Sigmoid colon (tissue), 7 donors: ENCODE measurements at places on chromosomes 6 and 20. TPM values are rescaled to one million over a fixed set of nuclear protein-coding genes. Genes with fewer than 3 reads are reported as not detected.

GRCh38 chr6:53010504-53010903, 15.4 kb upstream of the GSTA4 start:
- DNase-seq, result no peak

WFDC10B gene
- total RNA-seq, result not detected

DNA sequence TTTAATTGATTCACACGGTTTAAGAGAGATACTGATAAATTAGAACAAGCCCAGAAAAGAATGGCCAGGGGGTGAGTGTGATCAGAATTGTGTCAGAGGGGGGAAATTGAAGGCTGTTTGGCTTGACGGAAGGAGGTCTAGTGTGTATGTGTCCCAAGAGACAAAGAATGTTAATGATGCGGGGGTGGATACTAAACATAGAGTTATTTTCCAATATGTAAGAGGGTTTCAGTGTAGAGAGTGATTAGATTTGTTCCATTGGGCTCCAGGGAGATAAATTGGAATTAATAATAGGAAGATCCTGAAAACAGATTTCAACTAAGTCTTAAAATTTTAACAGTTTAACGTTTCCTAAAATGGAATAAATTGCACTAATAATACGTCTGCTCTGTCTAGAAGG, 38.1 kb upstream of the UTRN start:
- no peak for DNase-seq

GRCh38 chr6:39561536-39562266, 163.5 kb downstream of the KIF6 start:
- DNase-seq, result no peak

GRCh38 chr6:12804952-12805645, 88.5 kb downstream of the PHACTR1 start:
- DNase-seq, result no peak

DNA sequence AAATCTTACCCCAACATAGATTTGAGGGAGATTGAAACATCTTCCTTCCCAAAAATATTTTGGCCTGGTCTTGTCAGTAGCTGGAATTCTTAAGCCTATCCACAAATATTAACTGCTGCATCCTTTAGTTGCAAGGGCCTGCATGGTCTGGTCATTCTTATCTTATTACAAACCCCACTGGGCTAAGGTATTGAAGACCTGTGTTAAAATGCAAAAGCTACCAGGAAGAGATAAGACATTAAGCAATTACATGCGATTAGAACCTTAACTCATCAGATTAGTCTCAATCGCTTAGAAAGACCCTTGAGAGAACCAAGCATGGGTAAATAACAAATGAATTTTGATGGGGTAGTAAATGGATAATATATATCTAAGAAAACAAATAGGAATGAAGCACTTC, 426.6 kb downstream of the FRK start:
- DNase-seq, result no peak

IMPG1 gene
- not detected for total RNA-seq

DNA sequence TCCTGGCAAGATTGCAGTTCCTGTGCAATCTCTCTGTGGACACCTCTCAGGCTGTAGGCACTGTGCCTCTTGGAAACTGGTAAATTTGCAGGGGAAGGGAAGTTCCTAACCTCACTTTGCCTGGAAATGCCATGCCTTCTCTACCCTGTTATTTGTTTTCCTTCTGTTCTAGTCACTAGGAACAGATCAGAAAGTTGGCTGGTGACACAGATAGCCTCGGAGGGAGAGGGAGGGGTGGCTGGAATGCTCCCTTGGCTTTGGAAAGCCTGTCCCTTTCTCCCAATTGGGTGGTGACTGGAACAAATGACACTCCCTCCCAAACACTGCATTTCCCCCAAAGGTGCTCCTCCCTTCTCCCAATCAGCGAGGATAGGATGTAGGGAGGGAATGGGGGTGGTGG, 131.5 kb upstream of the F13A1 start:
- no peak for DNase-seq

BEND3 gene
- 1.9 TPM for total RNA-seq

GRCh38 chr20:10978713-10979112, 304.9 kb upstream of the JAG1 start:
- DNase-seq, result no peak

- DNase-seq, result peak; percentile 21
Observed at GRCh38 chr6:170221753-170222400, 69.0 kb downstream of the DLL1 start.

- DNase-seq, result no peak
Observed at GRCh38 chr20:39378776-39379175, 416.6 kb downstream of the DHX35 start.

ULBP3 gene
- total RNA-seq, result not detected

AGER gene
- total RNA-seq, result 7.9 TPM

DNA sequence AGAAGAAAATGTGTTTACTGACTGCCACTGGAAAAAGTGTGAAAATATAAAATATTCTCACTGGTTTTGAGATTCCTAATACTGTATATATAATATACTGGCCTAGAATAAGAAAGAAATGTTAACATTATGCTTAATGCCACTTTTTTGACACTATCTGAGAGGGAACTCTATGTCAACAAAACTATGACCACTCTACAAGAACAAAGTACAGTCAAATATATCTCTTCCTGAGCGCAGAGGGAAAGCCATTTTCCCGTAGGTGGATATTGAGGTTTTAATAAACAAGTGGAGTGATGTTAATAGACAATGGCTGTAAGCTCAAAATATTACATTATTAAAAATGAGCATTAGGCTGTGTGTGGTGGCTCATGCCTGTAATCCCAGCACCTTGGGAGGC, 24.9 kb downstream of the LYRM4 start:
- no peak for DNase-seq

- no peak for DNase-seq
Observed at GRCh38 chr6:159170333-159170672, 1.1 kb downstream of the FNDC1 start.

SPATS1 gene
- total RNA-seq, result not detected

GRCh38 chr20:35941620-35942019, 12.7 kb downstream of the SCAND1 start:
- DNase-seq, result no peak

- DNase-seq, result no peak
Observed at GRCh38 chr6:49551078-49551865, 804 bp downstream of the C6orf141 start.

SAMD5 gene
- total RNA-seq, result 0.68 TPM

- DNase-seq, result no peak
Observed at GRCh38 chr6:55011034-55011433, 163.3 kb upstream of the HCRTR2 start.

SLC29A1 gene
- total RNA-seq, result 147 TPM

GRCh38 chr6:139944131-139944530, 569.7 kb upstream of the CITED2 start:
- DNase-seq, result no peak

DNA sequence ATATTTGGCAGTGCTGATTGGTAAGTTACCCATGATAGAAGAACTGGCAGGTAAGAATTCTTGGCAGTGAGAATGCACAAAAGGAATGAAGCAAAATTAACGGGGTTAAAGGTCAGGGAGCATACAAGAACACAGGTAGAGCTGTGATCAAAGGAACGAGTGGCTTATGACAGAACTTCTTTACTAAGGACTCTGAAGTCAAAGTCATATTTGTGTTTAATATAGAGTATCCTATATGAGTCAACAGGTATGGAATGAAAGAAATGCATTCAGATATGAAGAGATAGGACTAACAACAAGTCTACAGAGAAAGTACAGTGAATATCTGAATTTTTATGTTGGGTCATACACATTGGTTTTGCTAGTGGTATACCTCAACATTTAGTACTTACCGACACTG, 209.0 kb upstream of the CITED2 start:
- DNase-seq, result no peak

- no peak for DNase-seq
Observed at GRCh38 chr6:15086348-15087158, 159.3 kb upstream of the JARID2 start.

DEFB113 gene
- total RNA-seq, result not detected

PGC gene
- total RNA-seq, result not detected

- DNase-seq, result no peak
Observed at GRCh38 chr6:168315596-168315995, 4.0 kb downstream of the DACT2 start.

SAPCD1 gene
- total RNA-seq, result 1.8 TPM

GRCh38 chr20:51563486-51564332, 21.2 kb upstream of the NFATC2 start:
- DNase-seq, result peak; percentile 86

CCN2 gene
- total RNA-seq, result 43.5 TPM

GRCh38 chr20:33640287-33640686, 21.8 kb upstream of the C20orf144 start:
- DNase-seq, result no peak

LHFPL5 gene
- total RNA-seq, result not detected

GRCh38 chr6:133390168-133390567, 149.0 kb downstream of the EYA4 start:
- no peak for DNase-seq

DNA sequence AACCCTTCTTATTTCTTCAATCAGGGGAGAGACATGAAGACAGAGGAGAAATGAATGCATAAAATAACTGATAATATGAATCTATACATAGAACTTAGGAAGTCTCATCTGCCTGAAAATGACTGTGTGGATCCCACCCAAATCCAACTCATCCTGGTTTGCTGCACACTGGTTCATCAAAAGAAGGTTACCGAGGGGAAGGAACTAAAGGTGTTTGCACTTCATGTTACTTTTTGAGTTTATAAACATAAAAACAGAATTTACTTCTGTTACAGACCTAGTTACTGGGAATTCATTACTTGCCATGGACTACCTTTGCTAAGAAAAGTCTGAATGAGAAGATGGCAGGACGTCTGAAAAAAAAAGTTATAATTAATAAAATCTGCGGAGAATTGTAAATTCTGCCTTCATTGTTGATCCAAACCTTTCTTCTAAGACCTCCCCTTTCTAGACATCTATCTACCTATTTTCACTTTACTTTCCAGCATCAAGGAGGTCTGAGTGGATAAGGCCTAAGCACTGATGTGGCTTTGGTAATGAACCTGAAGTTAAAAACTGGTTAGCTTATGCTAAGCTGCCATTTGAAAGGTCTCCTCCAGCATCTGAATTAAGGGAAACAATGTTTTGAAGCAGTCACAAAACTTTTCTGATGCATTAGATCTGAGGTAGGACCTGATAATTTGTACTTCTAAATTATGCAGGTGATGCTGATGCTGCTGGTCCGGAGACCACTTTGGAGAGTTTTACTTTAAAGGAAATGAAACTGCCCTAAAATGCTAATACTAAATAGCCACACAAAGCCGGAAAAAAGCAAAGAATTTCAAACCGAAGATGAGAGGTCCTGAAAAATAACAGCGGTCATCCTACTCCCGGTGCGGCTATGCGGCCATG, 84.0 kb downstream of the HFE start:
- no peak for DNase-seq

APCDD1L gene
- 1.9 TPM for total RNA-seq

- no peak for DNase-seq
Observed at GRCh38 chr20:33915726-33916331, 77.9 kb upstream of the RALY start.

DNA sequence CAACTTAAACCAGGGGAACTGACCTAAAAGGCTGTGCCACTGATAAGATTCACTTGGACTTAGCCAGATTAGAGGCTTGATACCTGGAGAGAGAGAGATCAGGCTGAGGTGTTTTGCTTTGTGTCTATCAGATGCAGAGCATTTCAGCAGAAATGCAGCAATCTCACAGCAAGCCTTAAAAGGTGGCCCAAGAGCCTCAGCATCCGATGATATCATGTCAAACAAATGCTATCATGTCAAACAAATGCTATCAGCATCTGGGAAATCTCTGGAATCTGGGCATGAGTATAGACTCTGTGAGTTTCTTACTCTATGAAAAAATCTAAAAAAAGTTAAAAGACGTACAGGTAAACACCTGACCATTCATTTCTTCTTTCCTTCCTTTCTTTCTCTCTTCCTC, 718.9 kb downstream of the EYS start:
- DNase-seq, result no peak

POU5F1 gene
- total RNA-seq, result 0.16 TPM

TOX2 gene
- 0.82 TPM for total RNA-seq

DNA sequence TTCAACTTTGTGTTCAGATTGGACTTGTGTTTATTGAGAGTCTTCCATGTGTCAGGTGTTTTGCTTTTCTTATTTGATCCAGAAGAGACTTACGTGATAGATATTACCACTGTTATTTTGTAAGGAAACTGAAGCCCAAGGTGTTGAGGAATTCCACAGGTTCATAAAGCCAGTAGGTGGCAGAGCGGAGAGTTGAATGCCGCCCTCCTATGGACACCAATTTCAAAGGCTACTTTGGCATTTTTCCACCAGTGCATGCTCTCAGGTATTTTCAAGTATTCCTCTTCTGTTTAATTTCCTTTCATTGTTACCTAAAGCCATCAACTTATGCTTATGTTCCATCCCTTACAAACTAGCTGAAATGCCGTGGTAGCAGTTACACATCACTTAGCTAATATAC, 14.0 kb upstream of the COL10A1 start:
- no peak for DNase-seq

STAU1 gene
- 110 TPM for total RNA-seq

COL11A2 gene
- 0.41 TPM for total RNA-seq

- DNase-seq, result no peak
Observed at GRCh38 chr20:57558614-57559288, 2.2 kb upstream of the PCK1 start.

DNA sequence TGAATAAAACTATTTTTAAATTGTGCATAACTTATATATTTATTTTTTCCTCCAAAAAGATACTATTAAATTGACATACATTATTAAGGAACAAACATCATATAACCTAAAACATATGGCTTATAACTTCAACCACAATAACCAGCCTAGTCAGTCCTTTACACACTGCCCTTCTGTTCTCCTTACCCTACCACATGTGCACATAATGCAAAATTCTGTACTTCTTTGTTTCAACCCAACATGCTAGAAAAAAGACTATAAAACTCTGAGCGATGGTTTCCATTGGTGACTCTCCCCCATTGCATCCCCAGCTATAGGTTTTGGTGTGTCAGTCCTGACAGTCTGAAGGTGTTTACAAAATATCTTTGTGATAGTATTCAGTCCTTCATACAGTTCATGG, 14.8 kb upstream of the TTK start:
- DNase-seq, result no peak

GRCh38 chr6:142844065-142844755, 100.8 kb downstream of the HIVEP2 start:
- DNase-seq, result no peak

PGM3 gene
- total RNA-seq, result 7.2 TPM

- DNase-seq, result no peak
Observed at GRCh38 chr20:59692139-59692538, 87.8 kb downstream of the PHACTR3 start.

DNA sequence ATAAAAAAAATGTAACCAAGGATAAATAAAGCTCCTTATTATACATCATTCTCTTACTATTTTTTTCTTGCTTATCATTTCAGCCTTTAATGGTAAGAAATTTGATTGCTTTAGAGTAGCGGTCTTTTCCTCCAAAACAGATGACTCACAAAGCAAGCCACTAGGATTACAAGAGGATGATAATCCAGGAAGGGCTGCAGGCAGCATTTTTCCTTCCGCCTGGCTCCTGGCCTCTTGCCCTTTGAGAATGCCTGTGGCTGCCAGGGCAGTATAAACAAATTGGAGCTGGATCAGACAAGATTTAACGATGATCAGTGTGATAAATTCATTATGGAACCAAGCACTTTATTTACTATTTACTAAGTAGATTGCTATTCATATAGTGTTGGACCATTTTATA, 9.7 kb upstream of the FBXL4 start:
- no peak for DNase-seq

CNBD2 gene
- 7.7 TPM for total RNA-seq

- no peak for DNase-seq
Observed at GRCh38 chr6:143034689-143035334, 25.9 kb upstream of the AIG1 start.

GRCh38 chr6:4129446-4129845, 5.9 kb downstream of the ECI2 start:
- DNase-seq, result no peak

ANKRD66 gene
- total RNA-seq, result not detected
